A172 (cell line): ENCODE measurements at places on chromosomes 5 and 9.
A peak's percentile ranks its signal among the peaks of the same experiment; 100 is the strongest.

GRCh38 chr5:174149989-174150388, 104.5 kb downstream of the NSG2 start:
- DNase-seq = no peak

- DNase-seq = peak; percentile 54
Measured at GRCh38 chr5:135553688-135554462, 18.1 kb upstream of the NEUROG1 start.

GRCh38 chr5:173689737-173690360, 73.4 kb upstream of the BOD1 start:
- no peak for DNase-seq

DNA sequence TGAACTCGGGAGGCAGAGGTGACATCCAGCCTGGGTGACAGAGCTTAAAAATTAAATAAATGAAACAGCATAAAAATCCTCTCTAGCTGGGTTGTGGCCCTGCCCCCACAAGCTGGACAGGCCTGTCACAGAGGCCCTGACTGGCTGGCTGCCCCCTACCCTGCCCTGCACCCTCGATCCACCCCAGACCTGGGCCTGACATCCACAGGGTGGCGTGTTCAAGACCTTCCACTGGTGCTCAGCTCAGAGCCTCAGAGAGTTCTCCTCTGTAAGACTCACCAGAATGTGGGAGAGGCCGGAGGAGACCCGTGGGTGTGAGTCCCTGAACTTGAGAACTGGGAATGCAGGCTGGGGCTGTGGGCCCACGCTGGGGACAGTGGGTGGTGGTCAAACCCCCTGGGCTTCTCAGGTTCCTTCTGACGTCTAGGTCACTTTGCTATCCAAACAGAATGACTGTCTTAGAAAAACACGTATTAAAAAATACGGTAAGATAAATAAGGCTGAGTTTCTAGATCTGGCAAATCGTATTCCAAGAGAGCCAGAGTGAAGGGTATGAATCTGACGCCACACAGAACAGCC, 9.7 kb upstream of the WDR38 start:
- no peak for DNase-seq

- DNase-seq = no peak
Measured at GRCh38 chr9:22136461-22137096, 127.5 kb upstream of the CDKN2B start.

- no peak for DNase-seq
Measured at GRCh38 chr5:68679041-68679440, 414.8 kb upstream of the SLC30A5 start.

DNA sequence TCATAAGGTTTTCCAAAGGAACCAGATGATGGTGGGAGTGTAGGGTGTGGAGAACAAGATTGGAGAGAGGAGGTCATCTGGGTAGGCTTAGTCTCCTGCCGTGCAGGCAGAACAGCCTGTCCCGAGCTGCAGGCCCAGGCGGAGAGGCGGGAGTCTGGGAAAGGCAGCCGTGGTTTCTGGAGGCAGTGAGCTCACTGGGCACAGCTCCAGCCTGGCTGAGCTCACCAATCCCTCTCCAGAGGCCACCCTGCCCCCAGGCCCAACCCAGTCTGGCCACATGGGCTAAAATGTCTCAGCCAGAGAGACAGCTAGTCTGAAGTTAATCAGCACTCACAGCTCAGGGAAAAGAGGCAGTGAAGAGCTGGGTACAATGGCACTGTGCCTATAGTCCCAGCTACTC, 12.3 kb downstream of the P4HA2 start:
- DNase-seq = peak; percentile 98

GRCh38 chr9:7961076-7961475, 161.5 kb upstream of the DMAC1 start:
- DNase-seq = no peak

DNA sequence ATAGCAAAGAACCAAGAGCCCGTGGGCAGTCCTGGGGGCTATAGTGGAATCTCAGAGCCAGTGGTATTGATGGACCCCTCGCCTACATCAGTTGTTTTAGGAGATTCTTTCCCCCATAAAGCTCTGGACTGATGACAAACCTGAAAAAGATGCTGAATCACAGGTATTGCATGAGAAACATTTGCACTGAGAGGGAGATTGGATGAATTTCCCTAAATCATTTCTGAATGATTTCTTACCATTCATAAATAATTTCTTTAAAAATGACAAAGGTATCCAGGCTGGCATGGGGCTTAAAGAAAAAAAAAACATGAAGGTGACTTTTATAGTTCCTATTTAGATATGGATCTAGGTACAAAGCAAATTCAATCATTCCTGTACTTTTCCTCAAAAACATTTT, 54.0 kb upstream of the SLIT3 start:
- no peak for DNase-seq

DNA sequence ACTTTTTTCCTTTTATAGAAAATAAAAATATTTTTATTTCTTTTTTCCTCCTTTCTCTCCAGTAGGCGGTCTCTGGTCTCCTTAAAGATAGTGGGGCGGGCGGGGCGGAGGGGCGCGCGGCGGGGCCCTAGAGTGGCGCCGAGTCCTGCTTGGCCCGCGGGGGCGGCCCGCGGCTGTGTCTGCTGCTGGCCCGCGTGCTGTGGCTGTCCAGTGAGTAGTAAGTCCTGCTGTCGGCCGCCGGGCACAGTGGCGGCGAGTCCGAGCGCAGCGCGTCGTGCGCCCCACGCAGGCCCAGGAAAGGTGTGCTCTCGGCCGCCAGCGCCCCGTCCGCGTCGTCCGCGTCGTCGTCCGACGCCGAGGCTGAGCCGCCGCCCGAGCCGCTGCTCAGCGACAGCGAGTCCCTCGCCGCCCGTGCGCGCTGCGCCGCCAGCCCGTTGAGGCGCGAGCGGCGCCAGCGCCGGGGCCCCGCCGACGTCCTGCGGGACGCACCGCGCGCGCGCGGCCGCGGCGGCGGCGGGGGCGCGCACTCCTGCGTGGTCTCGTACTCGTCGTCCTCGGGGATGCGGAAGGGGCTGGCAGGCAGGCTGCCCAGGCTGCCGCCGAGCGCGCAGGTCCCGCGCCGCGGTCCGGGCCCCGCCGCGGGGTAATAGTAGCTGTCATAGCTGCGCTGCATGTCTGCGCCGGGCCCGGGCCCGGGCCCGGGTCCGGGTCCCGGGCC, 52.3 kb downstream of the PSD2 start:
- no peak for DNase-seq

DNA sequence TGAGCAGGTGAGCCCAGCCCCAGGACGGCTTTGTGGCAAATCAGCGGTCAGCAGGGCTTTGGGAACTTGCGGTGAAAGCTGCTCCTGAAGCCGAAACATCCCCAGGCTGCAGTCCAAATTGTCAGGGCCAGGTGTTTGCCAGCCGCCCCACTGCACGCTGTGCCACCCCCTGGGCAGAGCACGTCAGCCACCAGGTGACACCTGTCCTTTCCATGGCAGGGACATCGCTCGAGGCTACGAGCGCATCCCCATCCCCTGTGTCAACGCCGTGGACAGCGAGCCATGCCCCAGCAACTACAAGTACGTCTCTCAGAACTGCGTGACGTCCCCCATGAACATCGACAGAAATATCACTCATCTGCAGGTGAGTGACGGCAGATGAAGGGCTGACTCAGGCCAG, 64.4 kb upstream of the CACNA1B start:
- no peak for DNase-seq

DNA sequence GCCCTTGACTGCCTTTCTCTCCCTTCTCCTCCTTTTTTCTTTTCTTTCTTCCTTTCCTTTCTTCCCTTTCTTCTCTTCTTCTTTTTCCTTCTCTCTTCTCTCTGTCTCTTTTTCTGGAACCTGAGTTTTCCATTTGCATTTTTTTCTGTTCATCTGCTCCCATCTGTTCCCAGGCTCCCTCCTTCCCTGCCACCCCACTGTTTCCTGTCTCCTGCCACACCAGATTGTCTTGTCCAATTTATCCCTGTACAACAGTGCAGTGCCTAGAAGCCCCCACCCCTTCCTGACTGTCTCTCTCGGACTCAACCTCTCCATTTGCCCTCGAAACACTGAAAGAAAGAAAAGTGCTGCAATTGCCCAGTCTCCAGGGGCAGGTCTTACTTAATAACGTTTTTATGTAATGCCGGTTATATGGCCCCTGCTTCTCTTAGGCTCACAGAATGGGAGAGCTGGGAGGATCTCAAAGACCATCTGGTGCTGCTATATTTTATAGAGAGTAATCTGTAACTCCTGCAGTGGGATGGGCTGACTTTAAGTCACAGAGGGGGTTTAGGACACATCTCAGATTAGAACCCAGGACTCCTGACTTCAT, 101.4 kb downstream of the RALGPS1 start:
- no peak for DNase-seq

DNA sequence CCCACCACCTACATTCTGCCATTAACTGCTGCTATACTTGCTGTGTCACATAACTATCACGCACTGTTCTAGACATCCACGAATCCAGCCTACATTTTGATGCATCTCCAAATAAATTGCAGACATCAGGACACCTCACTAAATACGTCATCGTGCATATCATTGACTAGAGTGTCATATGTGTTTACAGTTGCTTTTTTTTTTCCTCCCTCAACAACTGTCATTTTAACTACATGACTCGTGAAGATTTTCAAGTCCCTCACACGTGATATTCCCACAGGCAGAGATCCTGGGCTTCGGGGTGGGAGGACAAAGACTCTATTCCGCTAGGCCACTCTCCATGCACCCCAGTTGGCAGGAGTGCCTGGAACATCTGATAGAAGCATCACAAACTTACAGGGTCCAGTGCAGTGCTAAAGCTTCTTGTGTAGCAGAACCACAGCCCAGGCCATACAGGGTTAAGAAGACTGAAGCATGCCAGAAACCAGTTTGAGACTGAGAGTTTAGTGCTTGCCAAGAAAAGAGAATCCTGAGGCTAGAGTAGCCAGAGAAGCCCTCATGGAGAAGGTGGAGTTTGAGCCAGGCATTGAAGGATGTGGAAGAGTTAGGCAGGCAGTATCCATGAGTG, 1.1 kb downstream of the PCYOX1L start:
- DNase-seq = no peak

- DNase-seq = no peak
Measured at GRCh38 chr9:85898332-85898731, 42.6 kb upstream of the NAA35 start.

- DNase-seq = no peak
Measured at GRCh38 chr5:56817263-56818014, 2.1 kb downstream of the MAP3K1 start.

- DNase-seq = no peak
Measured at GRCh38 chr5:159105145-159106053, 5.7 kb upstream of the EBF1 start.

DNA sequence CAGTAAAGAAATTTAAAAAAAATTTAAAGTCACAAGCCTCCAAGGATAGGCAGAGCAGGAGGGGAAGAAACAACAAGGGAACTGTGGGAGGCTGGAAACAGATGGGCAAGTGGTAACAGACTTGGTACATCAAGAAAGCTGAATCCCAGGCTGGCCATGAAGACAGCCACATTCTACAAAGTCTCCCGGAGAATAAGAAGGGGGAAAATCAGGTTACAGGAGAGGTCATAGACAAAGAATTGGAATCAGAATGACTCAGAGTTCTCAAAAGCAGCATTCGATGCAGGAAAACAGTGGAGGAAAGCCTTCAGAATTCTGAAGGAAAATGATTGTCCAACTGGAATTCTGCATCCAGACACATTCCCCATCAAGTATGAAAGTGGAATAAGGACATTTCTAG, 129.7 kb downstream of the ADAMTS2 start:
- no peak for DNase-seq

- peak; percentile 10 for DNase-seq
Measured at GRCh38 chr9:106075960-106076327, 381.6 kb downstream of the TMEM38B start.
